NCI-H2107 (cell line): ENCODE measurements at places on chromosomes 12 and 14.

DNA sequence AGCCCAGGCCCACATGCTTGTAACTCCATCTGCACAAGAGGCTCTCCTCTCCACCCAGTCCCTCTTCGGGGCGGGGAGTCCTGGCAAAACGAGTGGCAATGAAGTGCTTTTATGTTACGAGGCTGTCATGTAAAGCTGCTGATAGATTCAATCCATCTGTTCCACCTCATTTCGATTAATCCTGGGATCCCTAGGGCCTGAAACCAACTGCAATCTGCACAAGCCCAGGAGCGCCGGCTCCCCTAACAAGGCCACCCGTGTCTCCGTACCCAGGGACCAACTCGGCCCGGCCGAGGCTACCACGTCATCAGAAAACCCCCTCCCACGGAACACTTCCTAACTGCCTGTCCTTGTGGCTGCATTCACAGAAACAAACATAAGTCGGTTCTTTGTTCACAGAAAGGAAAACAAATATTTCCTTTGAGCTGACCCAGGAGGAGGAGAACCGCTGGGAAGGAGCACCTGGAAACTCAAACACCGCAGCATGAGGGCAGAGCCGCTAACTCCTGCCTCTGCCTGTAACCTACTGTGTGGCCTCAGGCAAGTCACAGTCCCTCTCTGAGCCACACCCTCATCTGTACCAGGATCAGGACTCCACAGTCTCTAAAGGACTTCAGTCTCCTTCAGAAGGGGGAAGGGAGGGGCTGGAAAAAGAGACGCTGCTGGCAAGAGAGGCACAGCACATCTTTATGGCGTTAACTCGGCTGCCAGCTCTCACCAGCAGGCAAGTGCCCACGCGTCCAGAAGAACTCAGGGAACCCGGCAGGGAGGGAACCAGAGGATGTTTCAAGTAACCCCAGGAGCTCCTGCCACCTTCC, 47.8 kb downstream of the CCDC88C start:
- peak; percentile 76 for DNase-seq

DNA sequence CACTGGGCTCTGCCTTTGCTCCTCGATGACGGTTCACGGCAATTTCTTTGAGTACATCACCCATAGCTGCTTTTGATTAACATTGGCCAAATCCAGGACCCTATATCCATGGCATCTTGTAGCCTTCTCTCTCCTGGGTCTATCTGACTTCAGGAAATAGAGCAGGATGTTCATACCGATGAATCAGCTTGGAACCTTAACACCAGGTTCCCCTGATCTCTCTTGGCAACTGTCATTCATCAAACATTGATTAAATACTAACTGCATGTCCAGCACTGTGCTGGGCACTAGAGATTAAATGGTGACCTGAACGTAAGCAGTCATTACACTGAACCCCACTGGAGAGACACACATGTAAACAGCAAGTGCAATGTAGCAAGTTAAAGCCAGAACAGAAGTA, 77.0 kb upstream of the MED13L start:
- DNase-seq, result no peak

- no peak for DNase-seq
Measured at GRCh38 chr12:92020983-92021665, 124.5 kb downstream of the BTG1 start.

- no peak for DNase-seq
Measured at GRCh38 chr12:16919551-16919950, 313.6 kb upstream of the LMO3 start.

DNA sequence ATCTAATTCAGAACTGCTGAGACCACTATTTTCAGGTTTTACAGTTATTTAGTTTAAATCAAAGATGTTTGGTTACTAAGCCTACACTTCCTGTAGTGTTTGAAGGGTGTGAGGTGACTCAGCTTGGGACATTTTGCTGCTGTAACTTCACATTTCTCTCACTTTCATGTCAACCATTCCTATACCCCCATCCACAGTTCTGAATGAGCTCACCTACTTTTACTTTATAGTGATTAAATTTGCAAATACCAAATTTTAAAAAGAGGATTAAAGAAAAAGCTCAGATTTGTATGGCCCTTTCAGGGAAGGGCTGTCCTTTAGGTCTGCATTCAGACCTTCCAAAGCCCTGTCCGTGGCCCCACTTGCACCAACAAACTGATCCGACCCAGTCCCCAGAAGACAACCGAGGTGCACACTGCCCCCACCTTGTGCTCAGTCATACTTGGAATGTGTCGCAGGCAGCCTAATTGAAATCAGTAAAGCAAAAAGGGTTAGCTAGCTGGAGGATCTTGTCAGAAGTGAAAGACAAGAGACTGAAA, 174.4 kb downstream of the MON2 start:
- no peak for DNase-seq
